ENCODE measurements at places on chromosomes 5 and 9. TPM values are rescaled to one million over a fixed set of nuclear protein-coding genes. Genes with fewer than 3 reads are reported as not detected.

- peak; percentile 66 for DNase-seq
Observed at GRCh38 chr9:135478829-135479468, 633 bp upstream of the PPP1R26 start.

- DNase-seq = no peak
Observed at GRCh38 chr9:35366627-35367026, 123.3 kb upstream of the RUSC2 start.

- no peak for DNase-seq
Observed at GRCh38 chr5:168770036-168770498, 190.9 kb upstream of the PANK3 start.

DNA sequence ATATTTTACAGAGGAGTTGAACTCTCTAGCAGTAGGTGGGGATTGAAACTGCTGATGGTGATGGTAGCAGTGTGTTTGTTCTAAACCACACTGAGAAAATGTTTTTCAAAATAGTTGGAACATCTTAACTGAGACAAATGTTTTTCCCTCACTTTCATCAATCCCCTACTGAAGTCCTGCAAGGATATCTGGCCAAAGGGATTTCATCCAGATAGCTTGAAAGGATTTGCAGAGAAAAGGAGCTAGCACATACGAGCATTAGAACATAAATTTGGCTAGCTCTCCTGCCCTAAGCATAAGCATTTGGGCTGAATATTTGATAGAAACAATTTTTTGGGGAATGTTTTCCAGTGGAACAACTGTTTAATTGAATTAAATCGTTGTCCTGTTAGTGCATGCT, 153.9 kb downstream of the CDH9 start:
- no peak for DNase-seq

GRCh38 chr9:133390713-133391112, 14.5 kb downstream of the STKLD1 start:
- no peak for DNase-seq

DNA sequence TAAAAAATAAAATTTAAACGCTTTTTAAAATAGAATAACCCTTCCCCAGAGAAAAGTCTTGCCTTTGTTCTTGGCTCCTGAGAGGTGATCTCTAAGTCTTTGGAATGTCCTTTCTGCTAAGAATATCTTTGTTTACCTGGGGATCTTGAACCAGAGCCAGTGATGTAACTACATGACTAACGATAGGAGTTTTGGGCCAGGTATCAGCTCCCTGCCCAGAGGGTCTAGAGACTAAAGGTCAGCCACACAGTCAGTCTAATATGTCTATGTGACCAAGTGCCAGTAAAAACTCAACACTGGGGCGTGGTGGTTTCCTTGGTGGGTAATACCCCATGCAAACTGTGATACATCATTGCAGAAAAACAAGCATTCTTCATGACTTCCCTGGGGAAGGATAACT, 1351.9 kb upstream of the C9orf72 start:
- DNase-seq = no peak

DNA sequence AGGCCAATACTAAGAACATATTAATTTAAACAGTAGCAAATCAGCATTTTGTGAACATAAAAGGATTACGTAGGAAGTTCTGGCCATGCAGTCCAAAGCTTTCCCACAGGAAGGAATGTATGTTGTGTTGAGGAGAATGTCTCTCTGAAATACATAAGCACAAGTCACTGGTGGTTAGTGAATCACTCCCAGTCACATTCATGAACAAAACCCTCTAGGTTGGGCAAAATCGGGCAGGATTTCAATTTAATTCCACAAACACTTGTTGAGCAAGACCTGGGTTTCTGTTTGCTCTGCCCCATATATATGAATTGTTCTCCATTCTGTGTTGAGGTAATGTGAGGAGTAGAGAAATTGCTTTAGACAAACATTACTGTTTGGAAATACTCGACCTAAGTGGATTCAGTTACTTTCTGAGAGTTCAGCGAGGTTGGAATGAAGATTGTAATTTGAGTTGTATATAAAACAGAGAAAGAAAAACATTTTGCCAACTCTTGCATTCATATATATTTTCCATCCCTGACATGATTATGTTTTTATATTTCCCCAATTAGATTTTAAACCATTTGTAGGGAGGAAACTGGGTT, 127.6 kb upstream of the RPS23 start:
- peak; percentile 97 for DNase-seq

GRCh38 chr5:172688349-172689217, 47.5 kb downstream of the NEURL1B start:
- no peak for DNase-seq

Gene HTR1A
- not detected for polyA plus RNA-seq

Gene FUT7
- not detected for polyA plus RNA-seq

Gene ANKRD34B
- polyA plus RNA-seq = not detected

Gene GABRG2
- polyA plus RNA-seq = not detected

Gene FBXW5
- polyA plus RNA-seq = 113 TPM

Gene SAXO1
- polyA plus RNA-seq = 0.65 TPM

Gene TAF11L7
- not detected for polyA plus RNA-seq

Gene SVEP1
- 13.6 TPM for polyA plus RNA-seq

Gene MYORG
- polyA plus RNA-seq = 0.73 TPM

Data from GM23248 (cell line).